GM12878 (cell line): ENCODE measurements at places on chromosomes 7 and 10. TPM values are rescaled to one million over a fixed set of nuclear protein-coding genes. Genes with fewer than 3 reads are reported as not detected.

Gene WEE2
- 0.24 TPM in 1 of 2 replicates, not detected in the other for total RNA-seq

Gene SORBS1
- 0.51 and 0.56 TPM in 2 replicates for total RNA-seq

Gene CPN1
- 0.10 and 0.11 TPM in 2 replicates for total RNA-seq

Gene NXPH1
- not detected in 2 replicates for total RNA-seq

Gene NUPR2
- not detected in 2 replicates for total RNA-seq

DNA sequence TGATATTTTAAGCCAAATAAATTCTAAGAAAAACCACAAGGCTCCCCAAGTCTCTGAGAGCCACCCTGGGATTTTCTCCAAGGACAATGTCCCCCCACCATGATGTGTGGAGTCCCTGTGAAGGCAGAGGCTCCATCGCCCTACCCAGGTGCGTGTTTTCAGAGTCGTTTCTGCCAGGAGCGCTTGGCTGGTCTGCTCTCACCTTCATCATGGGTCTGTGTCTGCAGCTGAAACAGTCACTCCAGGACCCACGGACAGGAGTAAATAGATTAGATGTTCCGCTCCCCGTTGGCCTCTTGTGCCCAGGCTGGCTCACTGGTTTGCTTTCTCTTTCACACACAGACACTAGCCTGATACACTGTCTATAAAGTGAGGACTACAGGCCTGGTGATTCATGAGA is 217.5 kb downstream of the SFMBT2 start:
- H3K36me3 ChIP-seq, result peaks cover 24% of the 10 kb centered on the region
- DNase-seq, result no peak
- peaks cover 9% of the 10 kb centered on the region for H3K4me1 ChIP-seq
- H3K27me3 ChIP-seq, result no peaks in the 10 kb centered on the region
- H3K4me3 ChIP-seq, result no peak overlapping the region
- H3K27ac ChIP-seq, result peak overlapping the region; percentile 33

DNA sequence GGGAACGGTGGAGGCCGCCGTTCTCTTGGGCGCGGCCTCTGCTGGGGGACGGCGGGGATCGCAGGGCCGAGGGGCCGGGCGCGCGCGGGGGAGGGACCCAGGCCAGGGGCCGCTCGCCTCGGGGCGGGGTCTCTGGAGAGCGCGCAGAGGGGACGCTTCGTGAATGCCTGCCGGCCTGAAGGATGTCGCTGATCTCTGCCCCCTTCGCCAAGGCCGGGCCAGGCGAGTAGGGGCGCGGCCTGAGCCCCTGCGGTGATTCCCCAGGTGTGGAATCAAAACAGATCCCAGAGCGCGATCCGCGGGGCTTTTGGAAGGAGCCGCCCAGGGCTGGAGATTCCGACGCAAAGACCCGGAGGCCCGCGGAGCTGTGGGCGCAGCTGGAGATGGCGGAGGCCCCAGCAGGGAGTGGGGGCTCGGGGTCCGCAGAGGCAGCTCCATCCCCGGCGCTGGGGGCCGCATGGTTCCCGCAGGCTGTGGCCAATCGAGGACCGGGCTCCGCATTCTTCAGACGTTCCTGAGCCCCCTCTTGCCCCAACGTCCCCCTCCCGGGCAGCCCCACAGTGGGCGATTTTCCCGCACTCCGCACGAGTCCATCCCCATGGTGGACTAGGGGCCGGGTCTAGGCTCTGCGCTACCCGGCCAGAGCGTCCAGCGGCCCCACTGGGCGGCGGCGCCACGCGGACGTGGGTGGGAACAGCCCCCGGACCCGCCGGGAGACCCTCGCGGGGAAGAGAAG is 166.0 kb downstream of the ACTR3B start:
- H3K4me3 ChIP-seq, result no peak overlapping the region
- H3K27ac ChIP-seq, result no peak overlapping the region
- no peak for DNase-seq
- H3K27me3 ChIP-seq, result no peaks in the 10 kb centered on the region
- H3K36me3 ChIP-seq, result no peaks in the 10 kb centered on the region

- H3K36me3 ChIP-seq, result no peaks in the 10 kb centered on the region
- H3K27me3 ChIP-seq, result no peaks in the 10 kb centered on the region
- H3K4me1 ChIP-seq, result peaks cover 4% of the 10 kb centered on the region; the same call in 1 of the 2 replicates
- H3K27ac ChIP-seq, result no peak overlapping the region
- no peak for DNase-seq
These were observed 64.5 kb upstream of the ANKRD1 start for GRCh38 chr10:90985321-90985933.
